Stimulated activated CD4-positive, alpha-beta T cell treated with anti-CD3 and anti-CD28 coated beads, Interleukin-1b, Interleukin-23, amount 100 ng/mL, for 48 hours (primary cell): ENCODE measurements at places on chromosomes 5 and 9.
A peak's percentile ranks its signal among the peaks of the same experiment; 100 is the strongest.

GRCh38 chr5:139711067-139711905, 63.1 kb downstream of the CXXC5 start:
- peak; percentile 40 for DNase-seq

GRCh38 chr5:141040093-141040770, 10.9 kb upstream of the PCDHB1 start:
- no peak for DNase-seq

- DNase-seq = no peak
These were observed 12.0 kb upstream of the OLFM1 start for GRCh38 chr9:135075234-135076142.

GRCh38 chr5:81789033-81789432, 38.1 kb upstream of the SSBP2 start:
- DNase-seq = no peak

DNA sequence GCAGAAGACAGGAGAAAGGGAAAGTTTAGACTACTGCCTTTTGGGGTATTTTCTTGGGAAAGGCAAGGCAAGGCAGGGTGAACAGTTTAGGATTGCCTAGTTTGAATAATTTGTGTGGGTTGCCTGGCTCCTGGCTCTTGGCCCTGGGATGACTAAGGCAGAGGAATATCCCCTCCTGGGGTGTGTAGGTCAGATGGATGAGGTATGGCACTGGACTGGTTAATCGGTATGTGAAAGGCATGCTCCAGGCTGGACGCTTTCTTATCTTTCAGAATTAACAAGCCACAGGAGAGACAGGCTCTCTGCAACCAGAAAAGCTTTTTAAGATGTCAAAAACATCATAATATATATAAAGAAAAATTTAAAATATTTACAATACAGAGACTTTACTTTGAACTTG, 58.6 kb downstream of the STARD4 start:
- DNase-seq = no peak

- DNase-seq = no peak
These were observed 1183.0 kb downstream of the MAT2B start for GRCh38 chr5:164688437-164688836.

DNA sequence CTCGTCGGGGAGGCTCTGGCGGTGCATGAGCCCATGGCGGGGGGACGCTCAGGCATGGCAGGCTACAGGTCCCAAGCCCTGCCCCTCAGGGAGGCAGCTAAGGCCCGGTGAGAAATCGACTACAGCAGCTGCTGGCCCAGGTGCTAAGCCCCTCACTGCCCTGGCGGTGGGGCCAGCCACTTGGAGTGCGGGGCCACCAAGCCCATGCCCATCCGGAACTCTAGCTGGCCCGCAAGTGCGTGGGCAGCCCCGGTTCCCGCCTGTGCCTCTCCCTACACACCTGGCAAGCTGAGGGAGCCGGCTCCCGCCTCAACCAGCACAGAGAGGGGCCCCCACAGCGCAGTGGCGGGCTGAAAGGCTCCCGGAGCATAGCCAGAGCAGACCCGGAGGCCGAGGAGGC, 1896.9 kb upstream of the CDH6 start:
- no peak for DNase-seq

GRCh38 chr9:104240890-104241289, 146.8 kb downstream of the SMC2 start:
- no peak for DNase-seq

DNA sequence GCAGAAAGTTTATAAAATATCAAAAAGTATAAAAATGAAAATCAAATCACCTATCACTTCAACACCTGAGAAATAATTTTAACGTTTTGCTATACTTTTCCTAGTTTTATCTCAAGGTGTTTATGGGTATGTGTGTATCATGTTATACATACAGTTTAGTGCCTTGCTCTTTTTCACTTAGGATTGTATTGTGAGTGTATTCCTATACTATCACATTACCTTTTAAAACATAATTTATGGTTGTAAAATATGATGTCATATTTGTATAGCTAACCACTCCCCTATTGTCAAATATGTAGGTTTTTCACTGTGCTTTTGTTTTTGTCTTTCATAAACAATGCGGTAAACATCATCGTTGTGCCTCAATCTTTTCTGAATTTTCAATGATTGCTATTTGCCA, 479.9 kb downstream of the SPOCK1 start:
- DNase-seq = no peak

DNA sequence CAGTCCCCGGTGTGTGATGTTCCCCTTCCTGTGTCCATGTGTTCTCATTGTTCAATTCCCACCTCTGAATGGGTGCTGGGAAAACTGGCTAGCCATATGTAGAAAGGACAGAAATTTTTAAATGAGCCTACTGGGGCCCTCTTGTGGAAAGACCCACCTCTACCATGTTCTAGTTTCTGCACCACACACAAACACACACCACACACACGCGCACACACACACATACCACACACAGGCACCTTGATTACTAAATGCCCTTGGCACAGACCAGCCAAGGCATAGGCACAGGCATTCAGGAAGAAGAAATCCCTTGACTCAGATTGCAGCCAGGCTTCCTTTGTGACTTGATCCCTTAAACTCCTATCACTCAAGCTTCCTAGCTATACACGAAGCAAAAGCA, 60.5 kb downstream of the SIL1 start:
- no peak for DNase-seq

- DNase-seq = peak; percentile 28
These were observed 114.9 kb upstream of the TRIM32 start for GRCh38 chr9:116572095-116572748.

DNA sequence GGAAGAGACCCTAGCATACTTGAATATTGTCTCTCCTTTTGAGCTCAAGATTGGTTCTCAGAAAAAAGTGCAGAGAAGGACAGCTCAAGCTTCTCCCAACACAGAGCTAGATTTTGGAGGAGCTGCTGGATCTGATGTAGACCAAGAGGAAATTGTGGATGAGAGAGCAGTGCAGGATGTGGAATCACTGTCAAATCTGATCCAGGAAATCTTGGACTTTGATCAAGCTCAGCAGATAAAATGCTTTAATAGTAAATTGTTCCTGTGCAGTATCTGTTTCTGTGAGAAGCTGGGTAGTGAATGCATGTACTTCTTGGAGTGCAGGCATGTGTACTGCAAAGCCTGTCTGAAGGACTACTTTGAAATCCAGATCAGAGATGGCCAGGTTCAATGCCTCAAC, 9.5 kb downstream of the RNF14 start:
- no peak for DNase-seq

DNA sequence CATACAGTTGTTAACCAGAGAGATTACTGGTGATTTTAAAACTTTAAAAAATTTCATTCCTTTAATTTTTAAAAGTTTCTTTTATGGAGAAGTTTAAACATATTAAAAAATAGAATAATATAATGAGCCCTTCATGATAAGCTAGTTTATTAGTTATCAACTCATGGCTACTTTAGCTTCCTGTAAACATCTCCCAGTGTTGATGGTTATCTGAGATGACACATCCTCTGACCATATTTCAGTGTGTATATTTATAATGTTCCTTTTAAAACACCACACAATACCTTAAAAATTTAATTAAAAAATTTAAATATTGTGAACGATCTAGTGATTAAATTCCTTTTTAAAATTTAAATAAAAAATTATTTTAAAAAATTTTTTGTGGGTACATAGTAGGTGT, 74.1 kb downstream of the IPO11 start:
- DNase-seq = no peak

DNA sequence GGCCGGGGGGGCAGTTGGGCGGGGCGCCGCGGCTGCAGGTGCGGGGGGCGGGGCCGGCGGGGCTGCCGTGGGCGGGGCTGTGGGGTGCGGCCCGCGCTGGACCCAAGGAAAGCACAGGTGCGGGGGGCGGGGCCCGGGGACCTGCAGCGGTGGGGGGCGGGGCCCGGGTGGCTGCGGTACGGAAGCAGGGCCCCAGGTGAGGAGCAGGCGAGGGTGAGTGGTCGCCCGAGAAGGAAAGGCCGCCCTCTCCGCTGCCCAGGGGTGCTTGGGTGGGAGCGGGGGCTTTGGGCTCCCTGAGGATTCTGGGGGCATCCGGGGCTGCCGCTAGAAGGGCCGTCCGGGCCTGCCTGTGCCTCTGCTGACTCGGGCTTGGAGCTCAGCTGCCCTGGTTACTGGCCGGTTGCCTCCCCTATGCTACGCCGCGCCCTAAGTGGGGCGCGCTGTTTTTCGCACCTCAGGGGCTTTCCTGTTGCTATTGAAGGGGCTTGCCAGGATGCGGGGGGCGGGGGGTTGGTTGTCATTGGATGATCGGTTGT, 767 bp downstream of the RALGPS1 start:
- peak; percentile 7 for DNase-seq
